Natural killer cell (primary cell): ENCODE measurements at places on chromosomes 1 and 21. TPM values are rescaled to one million over a fixed set of nuclear protein-coding genes. Genes with fewer than 3 reads are reported as not detected.
A peak's percentile ranks its signal among the peaks of the same experiment; 100 is the strongest.

Gene AADACL3
- not detected for total RNA-seq

Gene GORAB
- 23.6 TPM for total RNA-seq

Gene LCE3E
- not detected for total RNA-seq

Gene CXADR
- total RNA-seq, result 0.10 TPM

Gene RUNX3
- 601 TPM for total RNA-seq

Gene GPR52
- 9.6 TPM for total RNA-seq

Gene CD247
- total RNA-seq, result 1,374 TPM

Gene SLC41A1
- total RNA-seq, result 35.3 TPM

Gene SH2D5
- total RNA-seq, result not detected

Gene S100A9
- total RNA-seq, result 116 TPM

Gene WNT9A
- total RNA-seq, result not detected

Gene FCRL1
- total RNA-seq, result 1.8 TPM

Gene FCRL4
- total RNA-seq, result not detected

Gene ALG14
- 2.3 TPM for total RNA-seq

GRCh38 chr1:208967334-208967733 is 616.2 kb upstream of the CAMK1G start:
- no peak for DNase-seq
- no peak overlapping the region for H3K4me3 ChIP-seq
- no peaks in the 10 kb centered on the region for H3K36me3 ChIP-seq
- no peaks in the 10 kb centered on the region for H3K4me1 ChIP-seq
- H3K27me3 ChIP-seq, result no peaks in the 10 kb centered on the region

DNA sequence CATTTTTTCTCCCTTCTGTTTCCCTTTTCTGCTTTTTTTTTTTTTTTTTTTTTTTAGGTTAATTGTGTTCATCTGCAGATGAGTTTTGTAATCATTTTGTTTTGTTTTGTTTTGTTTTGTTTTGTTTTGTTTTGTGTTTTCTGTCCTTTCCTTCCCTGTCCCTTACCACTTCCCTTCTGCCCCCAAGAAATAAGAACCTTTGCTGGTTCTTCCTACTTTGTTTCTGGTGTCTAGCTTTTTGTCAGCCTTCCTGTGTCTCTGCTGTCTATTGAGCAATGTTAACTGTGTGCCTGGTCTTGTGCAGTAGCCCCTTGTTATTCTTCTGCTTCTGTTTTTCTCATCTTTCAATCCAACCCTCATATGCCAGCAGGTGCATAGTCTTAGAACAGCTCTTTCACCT is 46.0 kb downstream of the MPZL1 start:
- no peak for DNase-seq
- no peaks in the 10 kb centered on the region for H3K36me3 ChIP-seq
- H3K4me1 ChIP-seq, result no peaks in the 10 kb centered on the region
- H3K27me3 ChIP-seq, result no peaks in the 10 kb centered on the region

GRCh38 chr21:28588997-28589396 is 403.7 kb downstream of the LTN1 start:
- no peaks in the 10 kb centered on the region for H3K27me3 ChIP-seq
- no peaks in the 10 kb centered on the region for H3K36me3 ChIP-seq
- no peaks in the 10 kb centered on the region for H3K4me1 ChIP-seq
- DNase-seq, result no peak

GRCh38 chr21:40985370-40985769 is 138.4 kb upstream of the DSCAM start:
- no peaks in the 10 kb centered on the region for H3K4me1 ChIP-seq
- no peaks in the 10 kb centered on the region for H3K27me3 ChIP-seq
- no peaks in the 10 kb centered on the region for H3K36me3 ChIP-seq
- H3K27ac ChIP-seq, result no peak overlapping the region

GRCh38 chr1:27602462-27603308 is 1.3 kb downstream of the AHDC1 start:
- no peaks in the 10 kb centered on the region for H3K27me3 ChIP-seq
- DNase-seq, result peak; percentile 69
- H3K36me3 ChIP-seq, result no peaks in the 10 kb centered on the region
- peak overlapping the region; percentile 49 for H3K27ac ChIP-seq
- peaks cover 77% of the 10 kb centered on the region for H3K4me1 ChIP-seq

GRCh38 chr21:36245649-36246048 is 74.3 kb upstream of the MORC3 start:
- no peak overlapping the region for H3K4me3 ChIP-seq

DNA sequence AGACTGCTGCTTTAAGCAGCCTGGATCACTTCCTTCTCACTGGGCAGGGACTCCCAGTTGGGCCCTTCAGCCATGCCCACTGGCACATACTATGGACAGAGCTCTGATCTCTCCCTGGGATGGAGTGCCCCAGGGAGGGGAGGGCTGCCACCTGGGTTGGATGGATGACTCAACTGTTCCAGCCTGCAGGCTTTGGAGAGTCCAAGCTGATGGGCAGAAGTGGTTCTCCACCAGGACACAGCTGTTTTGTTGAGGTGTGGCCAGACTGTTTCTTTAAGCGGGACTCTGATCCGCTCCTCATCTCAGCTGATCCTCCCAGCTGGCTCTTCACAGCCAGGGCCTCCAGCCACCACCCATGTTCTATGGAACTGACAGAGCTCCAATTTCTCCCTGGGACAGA is 166.9 kb downstream of the MAGI3 start:
- DNase-seq, result no peak
- H3K4me1 ChIP-seq, result no peaks in the 10 kb centered on the region
- no peak overlapping the region for H3K4me3 ChIP-seq
- no peaks in the 10 kb centered on the region for H3K27me3 ChIP-seq
- no peak overlapping the region for H3K27ac ChIP-seq

DNA sequence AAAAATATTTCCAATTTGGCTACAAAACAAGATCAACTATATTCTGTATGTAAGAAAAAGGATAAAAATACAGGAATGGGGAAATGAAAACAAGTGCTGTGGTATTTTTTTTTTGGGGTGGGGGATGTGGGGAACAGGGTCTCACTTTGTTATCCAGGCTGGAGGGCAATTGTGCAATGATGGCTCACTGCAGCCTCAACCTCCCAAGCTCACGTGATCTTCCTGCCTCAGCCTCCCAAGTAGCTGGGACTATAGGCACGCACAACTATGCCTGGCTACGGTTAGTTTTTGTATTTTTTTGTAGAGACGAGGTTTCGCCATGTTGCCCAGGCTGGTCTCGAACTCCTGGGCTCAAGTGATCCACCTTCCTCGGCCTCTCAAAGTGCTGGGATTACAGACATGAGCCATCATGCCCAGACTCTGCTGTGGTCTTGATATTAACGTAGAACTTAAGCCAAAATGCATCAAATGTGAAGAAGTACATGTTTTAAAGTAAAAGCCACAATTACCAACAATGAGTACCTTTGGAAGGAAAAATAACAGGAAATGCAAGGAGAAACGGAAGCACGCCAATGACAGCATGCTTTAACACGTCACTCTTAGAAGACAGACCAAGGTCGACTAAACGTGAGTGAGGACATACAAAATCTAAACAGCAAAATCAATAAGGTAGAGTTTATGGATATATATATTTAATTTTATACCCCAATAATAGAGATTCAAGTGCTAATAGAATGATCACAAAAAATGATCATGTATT is 8.8 kb upstream of the ABCB10 start:
- no peaks in the 10 kb centered on the region for H3K36me3 ChIP-seq
- no peaks in the 10 kb centered on the region for H3K4me1 ChIP-seq
- no peak overlapping the region for H3K27ac ChIP-seq
- H3K27me3 ChIP-seq, result no peaks in the 10 kb centered on the region
- no peak for DNase-seq
- no peak overlapping the region for H3K4me3 ChIP-seq

DNA sequence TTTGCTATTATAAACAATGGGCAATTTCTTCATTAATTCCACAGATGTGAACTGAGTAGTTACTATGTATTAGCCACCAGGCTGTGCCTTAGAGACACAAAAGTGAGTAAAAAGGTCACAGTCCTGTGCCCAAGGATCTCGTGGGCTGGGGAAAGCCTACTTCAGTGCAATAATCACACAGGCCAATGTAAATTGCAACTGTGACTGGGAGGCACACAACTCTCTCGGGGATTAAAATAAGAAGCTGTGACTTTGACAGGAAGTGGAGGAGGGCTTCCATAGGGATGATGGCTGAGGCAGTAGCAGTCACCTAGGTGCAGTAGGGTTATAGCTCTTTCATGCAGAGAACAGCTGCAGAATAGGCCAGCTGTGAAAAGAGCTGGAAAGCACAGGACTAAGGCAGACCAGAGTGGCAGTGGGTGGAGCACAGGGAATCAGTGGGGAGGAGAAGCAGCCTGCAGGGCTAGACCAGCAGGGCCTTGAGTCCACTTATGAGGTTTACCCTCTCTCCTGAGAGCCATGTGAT is 121.9 kb downstream of the MAB21L3 start:
- no peak overlapping the region for H3K4me3 ChIP-seq
- no peak overlapping the region for H3K27ac ChIP-seq
- DNase-seq, result no peak
- H3K36me3 ChIP-seq, result no peaks in the 10 kb centered on the region

DNA sequence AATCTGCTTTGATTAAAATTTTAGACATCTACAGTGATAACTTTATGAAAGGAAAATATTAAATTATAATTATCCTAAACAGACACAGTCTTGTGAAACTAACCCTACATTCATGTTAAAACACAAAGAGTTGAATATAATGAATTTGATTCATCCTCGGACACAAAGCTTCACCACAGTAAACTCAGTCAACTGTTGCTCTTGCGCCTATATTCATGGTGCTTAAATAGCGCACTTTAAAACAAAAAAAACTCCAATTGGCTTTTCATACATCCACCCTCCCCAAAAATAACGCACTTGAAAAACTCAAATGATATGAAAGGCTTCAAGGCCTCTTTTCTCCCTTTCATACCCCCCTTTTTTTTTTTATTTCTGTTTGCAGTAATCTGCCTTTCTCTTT is 260.3 kb downstream of the FAF1 start:
- no peak overlapping the region for H3K4me3 ChIP-seq
- no peaks in the 10 kb centered on the region for H3K4me1 ChIP-seq
- no peaks in the 10 kb centered on the region for H3K36me3 ChIP-seq
- H3K27me3 ChIP-seq, result no peaks in the 10 kb centered on the region
- no peak for DNase-seq
- no peak overlapping the region for H3K27ac ChIP-seq

- DNase-seq, result peak; percentile 2
- H3K4me1 ChIP-seq, result peaks cover 12% of the 10 kb centered on the region
- H3K27me3 ChIP-seq, result no peaks in the 10 kb centered on the region
Measured at GRCh38 chr1:121586369-121587229, 401.8 kb downstream of the SRGAP2C start.

DNA sequence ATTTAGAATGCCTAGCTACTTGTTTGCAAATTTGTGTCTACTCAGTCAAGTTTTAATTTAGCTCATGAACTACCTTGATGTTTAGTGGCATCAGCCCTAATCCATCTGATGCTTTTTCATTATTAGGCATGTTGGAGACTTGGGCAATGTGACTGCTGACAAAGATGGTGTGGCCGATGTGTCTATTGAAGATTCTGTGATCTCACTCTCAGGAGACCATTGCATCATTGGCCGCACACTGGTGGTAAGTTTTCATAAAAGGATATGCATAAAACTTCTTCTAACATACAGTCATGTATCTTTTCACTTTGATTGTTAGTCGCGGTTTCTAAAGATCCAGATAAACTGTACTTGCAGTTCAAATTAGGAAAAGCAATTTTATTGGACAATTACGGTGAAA is 7.6 kb downstream of the SOD1 start:
- no peak for DNase-seq
- H3K4me3 ChIP-seq, result no peak overlapping the region
- no peaks in the 10 kb centered on the region for H3K27me3 ChIP-seq
- H3K36me3 ChIP-seq, result peaks cover 49% of the 10 kb centered on the region
- H3K27ac ChIP-seq, result no peak overlapping the region
- peaks cover 3% of the 10 kb centered on the region for H3K4me1 ChIP-seq

DNA sequence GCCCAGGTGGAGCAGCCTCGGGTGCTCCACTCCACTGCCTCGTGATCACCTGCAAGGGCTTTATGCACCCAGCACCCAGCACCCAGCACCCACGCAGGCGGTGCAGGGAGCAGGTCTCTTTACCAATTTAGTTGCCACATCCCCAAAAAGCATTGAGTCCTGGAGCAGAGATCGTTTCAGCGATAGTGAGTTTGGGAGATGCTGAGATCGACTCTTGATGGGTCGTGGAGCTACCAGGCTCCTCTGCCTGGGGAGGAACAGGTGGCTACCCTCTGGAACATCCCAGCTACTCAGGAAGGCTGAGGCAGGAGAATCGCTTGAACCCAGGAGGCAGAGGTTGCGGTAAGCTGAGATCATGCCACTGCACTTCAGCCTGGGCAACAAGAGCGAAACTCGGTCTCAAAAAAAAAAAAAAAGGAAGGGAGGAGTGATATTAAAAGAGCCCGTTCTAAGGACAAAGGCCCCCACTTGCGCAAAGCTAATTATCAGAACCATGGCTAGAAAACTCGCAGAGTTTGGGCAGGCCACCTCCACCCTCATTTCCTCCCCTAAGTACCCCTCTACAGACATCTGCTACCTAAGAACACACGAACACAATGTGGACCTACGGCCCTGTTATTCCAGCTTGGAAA is 106.5 kb upstream of the SLC45A1 start:
- DNase-seq, result no peak
- H3K27me3 ChIP-seq, result peaks cover 4% of the 10 kb centered on the region
- H3K4me1 ChIP-seq, result no peaks in the 10 kb centered on the region
- H3K27ac ChIP-seq, result no peak overlapping the region

DNA sequence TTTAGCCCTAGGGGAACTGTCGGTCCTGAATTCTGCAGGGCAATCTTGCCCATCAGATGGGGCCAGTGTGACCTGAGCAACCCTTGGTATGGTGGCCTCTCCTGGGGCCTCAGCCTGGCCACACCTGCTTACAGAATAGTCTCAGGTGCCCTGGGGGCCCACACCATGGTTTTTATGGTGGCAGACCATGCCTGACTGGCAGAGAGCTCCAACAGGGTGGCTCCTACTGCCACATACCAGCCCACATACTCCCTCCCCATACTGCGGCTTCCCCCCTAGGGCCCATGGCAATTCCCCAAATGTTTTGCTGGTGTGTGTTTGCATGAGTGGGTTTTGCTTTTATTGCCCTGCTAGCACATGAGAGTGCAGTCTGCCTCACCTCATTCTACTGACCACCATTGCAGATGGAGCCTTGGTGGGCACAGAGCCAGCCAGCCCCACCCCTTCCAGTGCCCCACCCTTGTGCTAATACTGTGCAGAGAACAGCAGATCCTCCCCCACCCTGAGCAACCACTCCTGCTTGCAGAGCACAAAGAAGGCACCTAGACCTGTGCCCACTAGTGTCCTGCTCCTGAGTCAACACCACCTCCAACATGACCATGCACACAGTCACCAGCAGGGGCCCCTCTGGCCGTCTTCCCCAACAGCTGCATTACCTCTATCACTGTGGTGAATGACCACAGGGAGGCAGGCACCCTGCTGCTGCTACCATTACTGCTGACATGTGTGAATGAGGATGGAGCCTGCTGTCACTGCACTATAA is 86.8 kb downstream of the GDAP2 start:
- no peaks in the 10 kb centered on the region for H3K4me1 ChIP-seq
- DNase-seq, result no peak
- H3K36me3 ChIP-seq, result no peaks in the 10 kb centered on the region

GRCh38 chr1:184649451-184649888 is 105.2 kb downstream of the EDEM3 start:
- H3K27ac ChIP-seq, result no peak overlapping the region
- H3K36me3 ChIP-seq, result no peaks in the 10 kb centered on the region
- H3K4me1 ChIP-seq, result no peaks in the 10 kb centered on the region
- DNase-seq, result no peak

- H3K27ac ChIP-seq, result no peak overlapping the region
- H3K36me3 ChIP-seq, result no peaks in the 10 kb centered on the region
- H3K4me3 ChIP-seq, result no peak overlapping the region
Measured at GRCh38 chr1:172742599-172743500, 83.9 kb downstream of the FASLG start.

- peaks cover 38% of the 10 kb centered on the region for H3K27me3 ChIP-seq
- H3K4me3 ChIP-seq, result no peak overlapping the region
- DNase-seq, result no peak
- H3K36me3 ChIP-seq, result no peaks in the 10 kb centered on the region
- H3K27ac ChIP-seq, result no peak overlapping the region
Measured at GRCh38 chr1:210250665-210250997, 18.0 kb downstream of the SERTAD4 start.
